Peyer's patch (tissue), 4 donors: ENCODE measurements at places on chromosomes 1 and 21. TPM values are rescaled to one million over a fixed set of nuclear protein-coding genes. Genes with fewer than 3 reads are reported as not detected.

GRCh38 chr1:7198664-7199063 is 413.4 kb downstream of the CAMTA1 start:
- H3K27ac ChIP-seq, result no peak overlapping the region
- H3K27me3 ChIP-seq, result no peaks in the 10 kb centered on the region
- no peak overlapping the region for H3K4me3 ChIP-seq
- no peaks in the 10 kb centered on the region for H3K4me1 ChIP-seq
- no peaks in the 10 kb centered on the region for H3K36me3 ChIP-seq

GRCh38 chr21:41958886-41959563 is 5.2 kb upstream of the C2CD2 start:
- H3K36me3 ChIP-seq, result no peaks in the 10 kb centered on the region
- H3K27me3 ChIP-seq, result no peaks in the 10 kb centered on the region
- H3K4me3 ChIP-seq, result no peak overlapping the region
- H3K4me1 ChIP-seq, result no peaks in the 10 kb centered on the region

- no peaks in the 10 kb centered on the region for H3K4me1 ChIP-seq
- H3K4me3 ChIP-seq, result no peak overlapping the region
- H3K27ac ChIP-seq, result no peak overlapping the region
- DNase-seq, result no peak
- H3K36me3 ChIP-seq, result no peaks in the 10 kb centered on the region
Observed at GRCh38 chr21:33019885-33020557, 5.7 kb upstream of the OLIG2 start.

DNA sequence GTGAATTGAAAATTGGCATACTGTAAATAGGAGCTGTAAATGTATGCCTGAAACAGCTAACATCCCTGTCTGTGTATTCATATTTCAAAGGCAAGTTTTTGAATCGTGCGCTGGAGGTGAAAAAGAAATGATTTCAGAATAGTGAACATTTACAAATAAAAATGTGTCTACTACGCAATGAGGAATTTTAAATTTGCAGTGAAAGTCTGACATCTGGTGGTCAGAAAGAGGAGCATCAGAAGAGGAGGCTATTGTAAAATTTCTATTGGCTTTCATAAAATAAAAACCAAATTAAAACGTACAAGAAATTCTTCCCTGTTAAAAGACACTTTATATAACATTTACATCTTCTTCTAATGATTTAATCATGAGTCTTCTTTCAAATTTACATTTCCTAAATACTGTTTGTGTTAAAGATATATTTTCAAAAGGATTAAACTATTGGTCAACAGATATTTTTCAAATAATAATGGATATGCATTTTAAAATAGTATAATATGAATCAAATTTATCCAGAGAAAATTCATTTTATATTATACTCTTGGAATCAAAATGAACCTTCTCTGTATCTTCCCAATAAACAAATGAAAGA is 113.7 kb upstream of the RRP15 start:
- no peaks in the 10 kb centered on the region for H3K27me3 ChIP-seq
- DNase-seq, result no peak
- no peak overlapping the region for H3K27ac ChIP-seq
- H3K4me1 ChIP-seq, result no peaks in the 10 kb centered on the region

DNA sequence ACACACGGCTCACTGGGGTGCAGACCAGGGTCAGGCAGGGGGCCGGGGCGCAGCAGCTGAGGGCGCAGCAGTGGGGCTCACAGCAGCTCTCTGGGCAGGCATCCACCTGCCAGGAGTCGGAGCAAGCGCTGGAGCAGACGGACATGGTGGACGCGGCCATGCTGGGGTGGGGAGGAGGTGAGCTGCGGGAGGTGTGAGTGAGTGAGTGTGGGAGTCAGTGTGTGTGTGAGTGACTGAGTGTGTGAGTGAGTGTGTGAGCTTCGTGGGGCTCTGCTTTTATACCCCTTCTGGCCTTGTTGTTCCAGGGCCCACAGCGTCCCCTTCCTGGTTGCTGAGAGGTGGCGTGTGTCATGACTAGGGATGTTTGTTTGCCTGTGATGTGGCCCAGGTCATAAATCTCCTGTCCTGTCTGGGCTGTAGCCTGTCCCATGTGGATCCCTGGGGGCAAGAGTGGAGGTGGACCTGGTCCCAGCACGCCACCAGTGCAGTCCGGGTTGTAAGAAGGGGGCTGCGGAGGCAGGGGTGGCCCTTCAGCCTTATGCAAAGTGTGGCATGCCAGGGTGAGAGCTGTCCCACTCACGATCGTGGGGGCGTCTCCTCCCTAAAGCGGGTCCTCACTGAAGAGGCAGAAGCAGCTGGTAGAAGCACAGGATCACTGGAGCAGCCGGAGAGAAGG is at the start of gene KRTAP10-1:
KRTAP10-1 (minus strand) TSS at position 205 of the 676 bp plus-strand sequence; CDS start at position 160, 45 bp downstream.
- no peaks in the 10 kb centered on the region for H3K27me3 ChIP-seq
- no peaks in the 10 kb centered on the region for H3K4me1 ChIP-seq
- H3K4me3 ChIP-seq, result no peak within 1 kb of the TSS
- no peaks in the 10 kb centered on the region for H3K36me3 ChIP-seq
- no peak for DNase-seq

DNA sequence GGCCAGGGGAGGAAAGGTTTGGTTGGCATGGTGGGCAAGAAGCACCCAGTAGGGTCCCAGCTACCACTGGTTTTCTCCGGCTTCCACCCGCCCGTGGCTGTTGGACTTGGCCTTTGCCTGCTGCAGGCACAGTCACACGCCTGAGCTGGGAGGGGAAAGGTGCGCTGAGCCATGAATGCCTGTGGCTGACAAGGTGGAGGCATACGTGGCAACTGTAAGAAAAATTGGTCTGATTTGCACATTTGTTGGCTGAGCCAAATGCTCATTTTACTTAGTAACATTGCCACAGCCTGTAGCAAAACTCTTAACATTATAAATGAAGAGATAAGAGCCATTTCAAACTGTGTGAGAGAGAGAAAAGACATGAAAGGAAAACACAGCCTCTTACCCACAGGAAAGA is 191.6 kb downstream of the PTPRC start:
- no peaks in the 10 kb centered on the region for H3K36me3 ChIP-seq
- no peak for DNase-seq
- H3K4me3 ChIP-seq, result no peak overlapping the region
- no peak overlapping the region for H3K27ac ChIP-seq

DNA sequence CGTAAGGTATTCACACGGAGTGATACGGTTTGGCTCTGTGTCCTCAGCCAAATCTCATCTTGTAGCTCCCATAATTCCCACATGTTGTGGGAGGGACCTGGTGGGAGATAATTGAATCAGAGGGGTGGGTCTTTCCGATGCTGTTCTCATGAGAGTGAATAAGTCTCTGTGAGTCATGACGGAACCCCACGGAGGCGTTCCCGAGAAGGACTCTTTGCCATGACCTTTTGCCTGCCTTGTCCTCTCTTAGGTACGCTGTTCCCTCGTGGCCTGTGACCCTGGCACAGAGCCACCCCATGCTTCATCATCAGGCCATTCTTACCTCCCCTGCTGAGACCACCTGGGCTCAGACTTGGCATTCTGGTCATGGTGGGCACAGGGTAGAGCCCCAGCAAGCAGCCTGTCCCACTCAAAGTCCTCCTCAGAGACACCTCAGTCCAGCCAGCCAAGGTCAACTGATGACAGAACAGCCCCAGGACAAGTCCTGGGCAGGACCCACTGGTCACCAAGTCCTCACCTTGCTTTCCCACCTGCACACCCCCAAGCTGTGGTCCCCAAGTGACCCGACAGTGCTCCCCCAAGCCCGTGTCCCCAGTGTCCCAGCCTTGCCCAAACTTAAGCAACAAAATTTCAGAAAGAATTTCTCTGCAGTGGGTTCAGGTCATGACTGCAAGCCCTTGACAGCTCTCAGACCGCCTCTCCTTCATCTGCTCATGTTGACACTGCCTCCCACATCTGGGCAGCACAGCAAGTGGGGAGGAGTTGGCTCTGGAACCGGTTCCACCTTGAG is 158.4 kb downstream of the ACTL8 start:
- no peaks in the 10 kb centered on the region for H3K4me1 ChIP-seq
- peak; percentile 14 for DNase-seq
- no peak overlapping the region for H3K27ac ChIP-seq
- H3K36me3 ChIP-seq, result no peaks in the 10 kb centered on the region

GRCh38 chr1:41883507-41883906 is 35.2 kb downstream of the HIVEP3 start:
- H3K4me1 ChIP-seq, result no peaks in the 10 kb centered on the region
- H3K27me3 ChIP-seq, result no peaks in the 10 kb centered on the region
- H3K27ac ChIP-seq, result no peak overlapping the region
- H3K4me3 ChIP-seq, result no peak overlapping the region
- no peaks in the 10 kb centered on the region for H3K36me3 ChIP-seq

DNA sequence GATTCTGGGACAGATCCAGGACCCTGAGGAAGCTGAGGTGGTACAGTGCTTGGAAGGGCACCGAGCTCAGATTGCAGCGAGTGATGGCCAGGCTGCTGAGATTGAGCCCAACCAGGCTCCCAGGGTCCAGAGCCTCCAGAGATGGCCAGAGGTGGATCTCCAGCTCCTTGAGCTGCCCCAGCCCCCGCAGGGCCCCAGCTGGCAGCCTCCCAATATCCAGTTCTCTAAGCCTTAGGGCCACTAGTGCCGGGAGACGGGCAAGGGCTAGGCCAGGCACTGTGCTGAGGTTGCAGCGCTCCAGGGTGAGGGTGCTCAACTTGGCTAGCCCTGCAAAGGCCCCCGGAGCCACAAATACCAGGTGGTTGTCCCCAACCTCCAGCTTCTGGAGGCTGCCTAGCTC is 3.4 kb downstream of the LINGO4 start:
- H3K36me3 ChIP-seq, result peaks cover under 1% of the 10 kb centered on the region
- H3K27ac ChIP-seq, result no peak overlapping the region
- no peaks in the 10 kb centered on the region for H3K4me1 ChIP-seq
- no peak for DNase-seq
- no peak overlapping the region for H3K4me3 ChIP-seq

GRCh38 chr1:205472737-205473441 is 17.0 kb upstream of the BLACAT1 start:
- H3K4me3 ChIP-seq, result no peak overlapping the region
- H3K27me3 ChIP-seq, result no peaks in the 10 kb centered on the region
- no peak overlapping the region for H3K27ac ChIP-seq
- H3K4me1 ChIP-seq, result no peaks in the 10 kb centered on the region
- no peak for DNase-seq

GRCh38 chr1:22169816-22170215 is 26.9 kb upstream of the WNT4 start:
- no peak overlapping the region for H3K4me3 ChIP-seq
- H3K27me3 ChIP-seq, result no peaks in the 10 kb centered on the region
- DNase-seq, result no peak
- no peaks in the 10 kb centered on the region for H3K36me3 ChIP-seq

Gene ECM1
- 11.6 TPM for total RNA-seq

Gene HRNR
- total RNA-seq, result not detected

Gene CCDC190
- not detected for total RNA-seq

Gene ARHGAP30
- total RNA-seq, result 31.4 TPM

Gene FLG2
- total RNA-seq, result 0.13 TPM
